ENCODE measurements at places on chromosomes 2 and 18.

DNA sequence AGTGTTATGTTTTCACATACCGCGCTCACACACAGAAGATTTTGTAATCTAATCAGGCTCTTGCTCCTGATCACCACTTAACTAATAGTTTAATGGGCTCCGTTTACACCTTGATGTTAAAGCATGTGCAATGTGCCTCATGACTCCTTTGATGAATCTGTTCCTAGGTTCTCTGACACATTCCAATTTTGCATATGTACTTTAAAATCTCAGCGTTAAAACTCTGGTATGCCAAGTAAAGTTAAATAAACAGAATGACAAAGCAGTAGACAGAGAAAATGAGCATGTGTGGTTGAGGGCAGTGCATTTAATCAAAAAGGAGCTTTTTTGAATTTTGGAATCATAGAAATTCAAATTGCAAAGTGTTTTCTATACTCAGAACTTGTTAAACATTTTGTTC, 96.4 kb downstream of the TCF4 start:
- DNase-seq, result no peak

DNA sequence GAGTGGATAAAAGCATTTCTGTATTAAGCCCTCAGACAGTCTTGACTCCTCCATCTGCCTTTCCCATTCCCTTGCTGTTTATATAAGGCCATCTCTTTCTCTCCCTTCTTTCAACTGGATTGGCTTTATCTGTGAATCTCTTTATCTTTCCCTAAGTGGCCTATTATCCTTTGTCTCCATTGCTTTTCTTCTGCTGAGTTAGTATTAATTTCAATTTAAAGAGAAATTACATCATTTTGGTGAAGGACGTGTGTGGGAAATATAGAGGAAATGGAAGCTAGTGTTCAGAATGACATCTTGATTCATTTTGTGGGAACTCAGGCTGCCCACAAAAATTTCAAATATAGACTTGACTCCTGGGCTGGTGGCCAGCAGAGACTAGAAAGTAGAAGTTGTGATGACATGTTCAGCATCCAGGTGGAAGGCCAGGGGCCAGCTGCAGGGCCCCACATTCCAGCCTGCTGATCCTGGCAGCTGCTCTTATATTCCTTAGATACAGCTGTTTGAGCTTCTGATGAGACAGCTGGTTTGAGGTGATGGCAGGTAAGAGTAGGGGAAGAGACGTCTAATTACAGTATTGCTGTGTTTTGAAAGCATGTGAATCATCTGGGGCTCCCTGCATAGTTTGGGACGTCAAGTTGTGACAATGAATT, 52.3 kb downstream of the DIS3L2 start:
- DNase-seq, result no peak

GRCh38 chr2:25089605-25090315, 47.9 kb downstream of the EFR3B start:
- no peak for DNase-seq

- DNase-seq, result peak; percentile 30
These were observed 168.2 kb downstream of the FAM210A start for GRCh38 chr18:13558124-13558523.

- DNase-seq, result no peak
These were observed 383.6 kb downstream of the PIK3C3 start for GRCh38 chr18:42338683-42339082.

- no peak for DNase-seq
These were observed 181.0 kb downstream of the SLC39A10 start for GRCh38 chr2:195838002-195838401.

DNA sequence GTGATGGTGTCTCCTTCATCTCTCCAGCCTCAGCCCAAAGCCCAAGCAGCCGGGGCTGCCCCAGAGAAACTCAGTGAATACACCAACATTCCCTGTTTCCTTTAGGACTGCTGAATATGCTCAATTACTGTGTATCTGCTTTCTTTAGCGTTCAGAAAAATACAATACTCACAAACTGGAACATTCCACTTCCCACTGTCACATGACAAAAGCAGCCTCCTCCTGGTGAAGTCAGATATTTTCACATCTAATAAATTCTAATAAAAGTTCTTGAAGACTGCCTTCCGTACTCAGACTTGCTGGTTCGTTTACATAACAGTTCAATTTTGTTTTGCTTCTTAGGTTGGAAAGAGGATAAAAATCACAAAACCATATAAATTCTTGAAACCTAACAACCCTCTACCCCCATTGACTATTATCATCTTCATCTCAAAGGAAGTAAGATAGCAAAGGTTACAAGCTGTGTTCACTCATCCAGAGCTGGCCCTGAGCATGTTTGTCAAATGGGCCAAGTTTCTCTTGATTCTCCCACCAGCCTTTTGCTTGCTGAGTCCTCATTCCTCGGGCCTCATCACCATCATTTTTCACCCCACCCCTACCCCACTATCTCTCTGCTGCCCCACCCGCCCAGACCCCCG, 190.8 kb upstream of the HNRNPA3 start:
- DNase-seq, result no peak

DNA sequence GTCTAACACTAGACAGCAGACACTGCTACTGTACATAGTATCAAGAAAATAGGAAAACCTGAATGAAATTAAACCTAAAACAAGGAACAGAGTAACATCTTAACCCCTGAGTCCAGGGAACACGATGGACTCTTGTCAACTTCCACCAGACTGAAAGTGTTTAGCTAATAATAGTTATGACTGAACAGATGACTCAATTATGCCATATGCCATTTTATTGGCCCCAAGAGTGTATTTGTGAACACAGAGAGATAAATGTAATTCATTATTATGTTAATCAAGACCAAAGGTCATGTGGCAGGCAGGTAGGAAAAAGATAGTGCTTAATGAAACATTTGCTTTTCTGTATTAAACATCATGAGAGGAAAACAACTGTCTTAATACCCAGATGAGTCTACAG, 58.0 kb downstream of the NYAP2 start:
- no peak for DNase-seq

- no peak for DNase-seq
These were observed 13.9 kb downstream of the EFHD1 start for GRCh38 chr2:232647261-232647660.

DNA sequence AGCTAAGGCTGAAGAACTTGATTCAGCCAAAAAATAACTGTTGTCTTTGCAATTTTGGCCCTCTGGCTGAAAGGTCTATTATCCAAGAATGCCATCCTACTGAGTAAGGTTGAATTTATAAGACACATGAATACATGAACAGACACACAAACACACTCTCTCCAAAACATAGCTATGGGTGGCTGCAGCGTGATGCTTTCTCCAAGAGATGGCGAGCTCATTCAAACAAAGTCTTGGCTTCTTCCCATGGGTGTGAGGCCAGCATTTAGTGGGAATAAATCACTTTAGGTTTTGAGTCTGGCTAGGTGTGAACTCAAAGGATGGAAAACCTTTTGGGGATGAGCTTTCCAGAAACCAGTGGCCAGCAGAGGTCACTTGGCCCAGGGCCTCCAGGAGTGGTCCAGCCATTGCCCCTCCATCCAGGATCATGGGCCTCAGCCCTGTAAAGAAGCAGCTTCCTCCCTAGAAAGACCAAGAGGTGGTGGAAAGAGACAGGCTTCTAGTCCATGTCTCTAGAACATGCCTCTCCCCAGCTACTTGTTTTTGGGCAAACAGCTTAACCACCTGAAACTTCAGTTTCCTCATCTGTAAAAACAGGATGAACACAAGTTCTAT, 11.0 kb upstream of the OSR1 start:
- no peak for DNase-seq

GRCh38 chr2:221676566-221677172, 104.6 kb upstream of the EPHA4 start:
- DNase-seq, result no peak

GRCh38 chr18:363301-364085, 95.6 kb upstream of the THOC1 start:
- no peak for DNase-seq

DNA sequence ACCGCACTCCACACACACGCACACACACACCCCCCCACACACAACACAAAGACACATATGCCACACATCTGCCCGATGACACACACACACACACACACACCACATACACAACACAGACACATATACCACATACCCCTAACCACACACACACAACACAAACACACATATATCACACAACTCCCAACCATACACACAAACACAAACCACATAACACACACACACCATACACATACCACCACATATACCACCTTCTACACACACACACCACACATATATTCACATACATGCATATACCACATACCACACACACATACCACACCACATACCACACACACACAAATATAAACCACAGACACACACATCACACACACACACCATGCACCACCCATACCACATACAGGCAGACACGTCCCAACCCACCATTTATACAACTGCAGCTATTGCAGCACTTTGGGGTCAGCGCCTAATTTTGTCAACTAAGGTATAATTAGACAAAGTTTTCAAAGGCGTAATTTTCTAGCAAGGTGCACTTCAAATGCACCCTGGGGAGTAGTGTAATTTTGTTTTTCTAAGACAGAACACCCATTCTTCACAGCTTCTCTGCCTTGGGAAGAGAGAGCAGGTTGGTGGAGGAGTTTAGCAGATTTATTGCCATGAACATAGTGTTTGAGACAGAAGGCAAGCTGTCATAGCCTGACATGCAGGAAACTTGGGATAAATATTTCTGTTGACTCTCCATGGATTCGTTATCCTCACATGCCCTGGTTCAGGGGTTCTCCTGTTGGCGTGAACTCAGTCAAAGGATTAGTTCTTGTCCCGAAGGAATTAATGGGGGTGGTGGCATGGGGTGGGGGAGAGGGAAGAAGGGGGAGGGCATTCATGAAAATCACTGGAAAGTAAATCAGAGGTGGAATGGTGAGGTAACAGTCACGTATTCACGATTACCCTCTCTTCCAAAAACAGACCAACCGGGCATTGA, 416.1 kb downstream of the LPIN1 start:
- no peak for DNase-seq

GRCh38 chr2:156818944-156819343, 382.8 kb downstream of the GPD2 start:
- DNase-seq, result no peak

DNA sequence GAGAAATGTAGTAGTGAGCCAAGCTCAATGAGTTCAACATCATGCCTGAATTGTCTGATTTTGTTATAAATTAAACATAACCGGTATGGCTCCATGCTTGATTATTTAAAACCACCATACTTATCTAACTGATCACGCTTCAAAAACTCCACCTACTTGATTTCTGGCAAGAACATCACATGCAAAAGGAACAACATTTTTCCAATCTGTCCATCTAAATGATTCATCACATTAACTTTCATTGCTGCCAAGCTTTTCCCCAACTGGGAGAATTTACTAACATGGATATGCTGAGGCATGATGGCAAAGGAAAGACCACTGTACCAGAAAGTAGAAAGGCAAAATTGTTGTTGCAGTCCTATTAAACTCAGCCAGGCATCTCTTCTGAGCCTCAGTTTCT, 286.8 kb downstream of the TRIB2 start:
- no peak for DNase-seq

DNA sequence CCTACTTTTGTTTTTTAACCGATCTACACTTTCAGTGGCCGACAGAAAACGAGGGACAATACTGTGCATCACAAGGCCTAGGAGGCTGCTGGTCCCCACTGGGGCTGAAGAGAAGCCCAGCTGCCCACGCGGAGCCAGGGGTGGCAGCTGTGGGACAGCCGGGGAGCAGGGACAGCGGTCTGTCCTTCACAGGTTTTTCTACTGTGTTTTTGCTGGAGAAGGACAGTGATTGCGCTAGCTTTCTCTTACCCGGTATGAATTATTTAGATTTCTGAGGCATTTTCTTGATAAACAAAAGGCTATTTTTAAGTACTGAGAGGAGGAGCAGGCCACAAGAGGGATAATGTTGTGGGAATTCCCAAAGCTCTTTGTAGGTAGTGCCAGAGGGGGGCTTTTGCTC, 219.8 kb downstream of the ATAD2B start:
- DNase-seq, result no peak

- no peak for DNase-seq
These were observed 660.5 kb downstream of the LRRTM4 start for GRCh38 chr2:76861708-76862107.

- no peak for DNase-seq
These were observed 338.1 kb downstream of the RPRM start for GRCh38 chr2:153140498-153140897.

DNA sequence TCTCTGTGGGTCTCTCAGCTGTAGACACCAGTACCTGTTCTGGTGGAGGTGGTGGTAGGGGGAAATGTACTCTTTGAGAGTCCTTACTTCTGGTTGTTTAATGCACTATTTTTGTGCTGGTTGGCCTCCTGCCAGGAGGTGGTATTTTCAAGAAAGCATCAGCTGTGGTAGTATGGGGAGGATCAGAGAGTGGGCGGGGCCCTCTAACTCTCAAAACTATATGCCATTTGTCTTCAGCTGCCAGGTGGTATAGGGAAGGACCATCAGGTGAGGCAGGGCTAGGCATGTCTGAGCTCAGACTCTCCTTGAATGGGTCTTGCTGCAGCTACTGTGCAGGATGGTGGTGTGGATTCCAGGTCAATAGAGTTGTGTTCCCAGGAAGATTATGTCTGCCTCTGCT, 1100.8 kb downstream of the CNTNAP5 start:
- DNase-seq, result no peak

- DNase-seq, result no peak
These were observed 38.8 kb upstream of the ERMN start for GRCh38 chr2:157364257-157364974.

DNA sequence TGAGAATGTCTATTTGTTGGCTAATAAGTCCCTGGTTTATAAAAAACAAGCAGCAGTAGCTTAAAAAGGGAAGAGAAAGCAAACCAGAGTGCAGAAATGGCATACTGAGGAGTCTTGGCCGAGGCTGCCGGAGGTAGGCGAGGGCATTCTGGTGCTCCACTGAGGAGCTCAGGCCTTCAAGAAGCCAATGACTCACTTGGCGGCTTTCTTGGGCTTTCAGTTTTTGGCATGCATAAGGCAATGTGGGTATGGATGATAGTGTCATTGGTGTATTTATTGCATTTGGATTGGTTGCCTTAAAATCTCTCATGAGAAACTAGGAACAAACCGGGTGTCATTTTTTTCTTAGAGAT, 119.6 kb upstream of the ARL5A start:
- DNase-seq, result no peak

DNA sequence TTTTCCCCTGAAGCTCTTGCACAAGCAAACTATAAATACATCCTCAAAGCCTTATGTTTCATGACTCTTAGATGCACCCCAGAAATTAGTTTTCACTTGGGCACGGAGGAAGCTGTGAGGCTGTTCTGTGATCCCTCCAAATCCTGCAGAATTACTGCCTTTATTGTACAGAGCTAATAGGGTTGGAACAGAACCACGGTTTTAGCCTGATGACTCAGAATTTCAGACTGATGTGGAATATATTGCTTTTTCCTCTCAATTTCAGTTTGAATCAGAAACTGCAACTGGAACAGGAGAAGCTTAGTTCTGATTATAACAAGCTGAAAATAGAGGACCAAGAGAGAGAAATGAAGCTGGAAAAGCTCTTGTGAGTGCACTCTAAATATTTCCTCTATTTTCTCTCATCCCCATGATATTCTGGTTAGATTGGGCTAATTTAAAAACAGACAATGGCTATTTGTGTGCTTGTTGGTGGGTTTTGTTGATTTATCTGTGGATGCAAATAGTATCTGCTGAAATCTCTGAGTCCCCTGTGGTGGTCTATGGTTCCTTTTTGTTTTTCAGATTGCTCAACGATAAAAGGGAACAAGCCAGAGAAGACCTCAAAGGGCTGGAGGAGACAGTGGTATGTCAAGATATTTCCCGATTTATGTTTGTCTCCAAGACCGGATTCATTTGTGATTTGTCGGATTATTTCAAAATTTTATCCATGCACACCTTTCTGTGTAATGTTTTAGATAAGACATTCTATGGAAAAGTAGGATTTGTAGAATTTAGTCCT, 38.2 kb upstream of the LYPD6B start:
- no peak for DNase-seq

GRCh38 chr2:136613096-136613495, 152.2 kb upstream of the THSD7B start:
- DNase-seq, result no peak
